ENCODE measurements at places on chromosomes 12 and 14.

GRCh38 chr12:89347325-89347829, 4.9 kb downstream of the DUSP6 start:
- DNase-seq = no peak

DNA sequence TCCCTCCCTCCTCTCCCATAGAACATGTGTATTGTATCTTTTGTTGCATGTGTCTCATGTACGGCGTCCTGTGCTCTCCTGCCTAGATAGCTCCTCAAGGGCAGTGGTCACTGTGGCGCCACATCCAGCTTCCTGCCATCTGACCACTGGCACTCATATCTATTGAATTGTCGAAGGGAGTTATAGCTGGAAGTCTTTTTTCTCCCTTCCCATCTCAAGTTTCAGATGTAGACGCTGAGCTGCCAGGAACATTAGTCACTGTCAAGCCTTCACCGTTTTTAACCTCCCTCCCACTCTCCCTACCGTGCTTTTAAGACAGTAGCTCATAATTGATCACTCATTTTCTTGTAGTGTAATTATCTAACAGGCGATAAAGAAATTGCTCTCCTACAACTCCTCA, 33.0 kb downstream of the MTHFD1 start:
- DNase-seq = no peak

DNA sequence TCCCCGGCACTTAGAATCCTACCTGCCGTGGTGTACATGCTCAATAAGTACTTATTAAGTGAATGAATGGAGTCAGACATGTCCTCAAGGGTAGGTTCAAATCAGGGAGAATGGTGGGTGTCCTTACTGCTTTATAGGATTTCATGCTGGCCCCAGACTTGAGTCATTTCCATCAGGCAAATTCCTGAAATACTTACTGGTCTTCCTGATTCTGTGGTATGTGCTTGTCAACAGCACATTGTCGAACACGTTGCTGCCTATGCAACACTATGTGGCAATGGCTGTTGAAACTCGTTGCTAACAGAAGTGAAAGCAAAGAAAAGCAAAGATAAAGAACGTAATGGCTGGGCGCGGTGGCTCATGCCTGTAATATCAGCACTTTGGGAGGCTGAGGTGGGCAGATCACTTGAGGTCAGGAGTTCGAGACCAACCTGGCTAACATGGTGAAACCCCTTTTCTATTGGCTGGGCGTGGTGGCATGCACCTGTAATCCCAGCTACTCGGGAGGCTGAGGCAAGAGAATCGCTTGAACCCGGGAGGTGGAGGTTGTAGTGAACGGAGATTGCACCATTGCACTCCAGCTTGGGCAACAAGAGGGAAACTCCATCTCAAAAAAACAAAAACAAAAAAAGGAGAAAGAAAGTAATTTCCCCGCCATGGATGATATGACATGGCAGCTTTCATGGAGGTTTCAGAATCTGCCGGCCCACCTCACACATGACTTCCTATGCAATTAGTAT, 214.9 kb downstream of the ZFP36L1 start:
- no peak for DNase-seq

DNA sequence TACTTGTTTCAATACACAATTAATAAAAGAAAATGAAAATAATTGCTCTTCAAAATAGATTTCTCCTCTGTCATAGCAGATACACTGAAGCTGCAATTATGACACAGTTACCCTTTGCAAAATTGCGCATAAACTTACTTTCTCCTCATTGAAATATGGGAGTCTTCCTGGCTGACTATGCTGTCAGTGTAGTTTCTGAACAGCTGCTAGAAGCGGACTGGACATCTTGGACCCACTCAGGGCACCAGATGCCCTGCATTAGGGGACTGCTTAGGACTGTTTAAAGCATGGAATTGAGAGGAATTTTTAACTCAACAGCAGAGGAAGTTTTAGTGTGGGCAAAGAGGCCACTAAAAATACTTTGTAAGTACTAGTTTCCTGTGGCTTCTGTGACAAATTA, 454.9 kb downstream of the ATP23 start:
- DNase-seq = no peak

DNA sequence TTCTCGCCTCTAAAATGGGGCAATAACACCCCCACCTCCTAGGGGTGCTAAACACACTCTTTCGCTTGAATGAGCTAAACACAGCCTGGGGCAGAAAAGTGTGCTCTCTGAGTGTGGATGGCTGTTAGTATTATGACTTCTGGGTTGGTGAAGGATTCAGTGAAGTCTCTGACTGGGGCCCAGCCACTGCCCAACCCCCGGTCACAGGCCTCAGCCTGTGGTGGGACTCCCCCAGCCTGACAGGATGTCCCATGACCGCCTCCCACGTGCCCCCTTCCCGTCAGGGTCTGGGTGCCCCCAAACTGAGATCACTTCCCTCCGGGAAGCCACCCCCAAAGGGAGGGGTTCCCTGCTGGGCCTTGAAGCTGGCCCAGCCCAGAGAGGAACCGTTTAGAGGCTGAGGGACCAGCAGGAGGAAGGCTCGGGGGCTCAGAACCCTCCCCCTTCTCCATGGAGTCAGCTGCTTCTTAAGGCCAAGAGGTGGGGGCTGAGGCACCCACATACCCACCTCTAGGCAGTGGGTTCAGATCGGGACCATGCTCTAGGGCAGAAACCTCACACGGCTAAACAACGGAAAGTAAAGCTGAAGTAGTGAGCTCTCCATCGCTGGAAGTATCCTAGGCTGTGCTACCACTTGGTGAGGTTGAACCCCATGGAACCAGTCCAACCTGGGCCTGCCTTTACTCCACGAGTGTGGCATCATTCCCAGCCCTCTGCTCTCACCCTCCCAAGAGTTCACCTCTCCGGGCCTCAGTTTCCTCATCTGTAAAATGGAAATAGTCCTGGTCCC, 13.8 kb downstream of the DTX1 start:
- DNase-seq = peak; percentile 83

- no peak for DNase-seq
Observed at GRCh38 chr12:2550561-2551411, 244.0 kb upstream of the FKBP4 start.

GRCh38 chr14:100421756-100422470, 98.8 kb downstream of the SLC25A47 start:
- DNase-seq = no peak

DNA sequence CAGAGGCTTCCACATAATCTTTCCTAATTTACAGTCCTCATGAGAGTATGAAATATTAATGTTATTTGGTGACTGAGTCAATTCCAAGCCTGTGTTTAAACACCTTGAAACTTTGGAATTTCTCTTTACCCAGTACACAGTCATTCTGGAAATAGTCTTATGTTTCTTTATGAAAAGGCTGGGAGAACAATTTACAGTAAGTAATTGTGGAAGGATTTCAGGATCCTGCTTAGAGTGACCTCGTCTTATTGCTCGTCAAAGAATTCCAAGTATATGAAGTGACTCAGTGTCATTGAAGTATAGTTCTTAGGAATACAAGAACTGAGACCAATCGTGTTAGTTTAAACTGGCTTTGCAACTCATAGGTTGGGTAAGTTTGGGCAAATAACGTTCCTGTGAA, 634.2 kb downstream of the SLC16A7 start:
- DNase-seq = no peak

- no peak for DNase-seq
Observed at GRCh38 chr14:99592394-99592793, 11.6 kb downstream of the CCDC85C start.

DNA sequence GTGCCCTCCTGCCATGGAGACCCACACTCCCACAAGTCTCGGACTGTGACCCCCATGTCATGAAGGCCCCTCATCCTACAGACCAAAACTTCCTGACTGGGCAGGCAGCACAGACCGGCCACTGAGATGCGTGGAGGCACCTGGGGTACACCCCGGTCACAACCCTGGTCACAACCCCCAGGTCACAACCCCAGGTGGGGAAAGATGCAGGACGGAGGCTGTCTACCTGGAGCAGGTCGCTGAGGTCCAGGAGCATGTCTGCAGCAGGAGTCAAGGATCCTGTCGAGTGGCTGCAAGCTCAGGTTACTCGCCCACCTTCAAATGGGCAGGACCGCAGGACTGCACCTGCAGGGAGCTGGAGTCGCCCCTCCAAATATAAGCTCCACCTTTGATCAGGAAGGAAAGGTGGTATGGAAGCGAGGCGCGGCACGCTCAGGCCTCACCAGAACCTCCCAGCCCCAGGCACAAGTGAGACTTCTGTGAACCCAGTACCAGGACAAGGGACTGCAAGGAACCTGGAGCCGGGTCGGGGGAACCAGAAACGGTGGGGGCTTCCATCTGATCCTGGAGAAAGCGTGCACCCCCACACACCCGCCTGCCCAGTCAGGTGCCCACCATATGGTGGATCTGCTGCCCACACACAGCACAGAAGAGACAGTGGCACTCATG, 8.1 kb downstream of the BTBD6 start:
- no peak for DNase-seq

GRCh38 chr14:22320362-22320750, 268.7 kb downstream of the DAD1 start:
- no peak for DNase-seq

DNA sequence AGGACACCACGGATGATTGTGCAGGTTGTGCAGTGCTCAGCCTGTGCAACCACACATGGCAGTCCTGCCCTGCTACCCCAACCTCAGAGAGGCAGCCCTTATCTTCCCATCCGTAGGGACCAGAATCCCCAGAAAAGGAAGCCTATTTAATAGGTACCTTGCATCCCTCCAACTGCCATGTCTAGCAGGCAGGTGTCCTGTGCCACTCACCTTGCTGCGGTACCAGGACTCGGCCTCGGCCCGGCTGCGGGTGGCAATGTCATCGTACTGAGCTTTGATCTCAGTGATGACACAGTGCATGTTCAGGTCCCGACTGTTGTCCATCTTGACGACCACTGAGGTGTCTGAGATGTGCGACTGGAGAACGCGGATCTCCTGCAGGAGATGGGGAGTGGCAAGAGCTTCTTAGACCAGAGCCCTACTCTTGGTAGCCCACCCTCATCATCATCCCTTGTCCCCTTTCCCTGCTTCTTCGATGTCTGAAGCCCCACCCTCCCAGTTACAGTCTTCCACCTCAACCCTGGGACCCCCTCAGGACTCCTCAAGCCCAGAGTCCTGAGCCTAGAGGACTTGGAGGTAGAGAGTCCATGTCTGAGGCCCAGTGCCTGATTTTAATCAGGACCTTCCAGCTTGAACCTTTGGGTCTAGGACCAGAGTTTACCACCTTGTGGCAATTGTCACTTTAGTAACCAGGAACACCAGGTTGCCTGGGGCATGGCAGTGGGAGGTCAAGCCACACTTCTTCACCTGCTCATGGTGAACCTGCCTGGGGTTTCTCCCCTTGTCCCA, 20.5 kb downstream of the KRT7 start:
- DNase-seq = no peak

- no peak for DNase-seq
Observed at GRCh38 chr12:6966351-6966750, 4.1 kb downstream of the PHB2 start.

DNA sequence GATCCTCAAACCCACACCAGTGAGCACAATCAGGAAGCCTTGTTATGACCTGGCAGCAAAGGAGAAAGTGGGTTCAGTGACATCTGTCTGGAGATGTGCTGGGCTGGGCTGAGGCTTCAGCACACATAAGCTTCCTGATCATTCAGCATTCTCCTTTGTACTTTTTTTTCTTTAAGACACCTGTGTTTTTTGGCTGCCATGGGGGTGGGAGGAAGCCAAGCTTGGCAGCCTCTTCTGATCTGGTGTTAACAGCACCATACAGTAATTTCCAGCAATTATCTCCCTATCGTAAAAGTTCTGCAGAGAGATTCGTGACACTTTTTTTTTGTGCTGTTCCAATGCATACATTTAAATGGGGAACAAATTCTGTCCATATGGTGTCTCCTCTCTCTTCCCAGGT, 38.9 kb upstream of the RASSF3 start:
- DNase-seq = no peak

- no peak for DNase-seq
Observed at GRCh38 chr14:96238676-96239265, 17.2 kb upstream of the BDKRB1 start.

GRCh38 chr14:89331398-89331797, 85.6 kb downstream of the FOXN3 start:
- DNase-seq = no peak

GRCh38 chr12:109449845-109450532, 27.1 kb downstream of the KCTD10 start:
- DNase-seq = no peak

GRCh38 chr12:41462312-41462711, 274.2 kb downstream of the PDZRN4 start:
- DNase-seq = no peak

DNA sequence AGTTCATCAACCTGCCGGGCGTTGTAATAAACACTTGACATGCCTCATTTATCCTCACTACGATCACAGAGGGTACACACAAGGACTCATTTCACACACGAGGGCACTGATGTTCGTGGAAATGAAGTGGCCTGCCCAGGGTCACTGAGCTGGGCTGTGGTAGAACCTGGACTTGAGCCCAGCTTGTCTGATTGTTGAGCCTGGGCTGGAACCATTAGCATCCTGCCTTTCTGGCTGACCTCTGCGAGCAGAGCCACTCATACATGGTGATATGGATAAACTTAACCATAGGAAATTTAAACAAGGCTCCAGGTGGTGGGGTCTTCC, 16.6 kb upstream of the JDP2 start:
- DNase-seq = no peak

DNA sequence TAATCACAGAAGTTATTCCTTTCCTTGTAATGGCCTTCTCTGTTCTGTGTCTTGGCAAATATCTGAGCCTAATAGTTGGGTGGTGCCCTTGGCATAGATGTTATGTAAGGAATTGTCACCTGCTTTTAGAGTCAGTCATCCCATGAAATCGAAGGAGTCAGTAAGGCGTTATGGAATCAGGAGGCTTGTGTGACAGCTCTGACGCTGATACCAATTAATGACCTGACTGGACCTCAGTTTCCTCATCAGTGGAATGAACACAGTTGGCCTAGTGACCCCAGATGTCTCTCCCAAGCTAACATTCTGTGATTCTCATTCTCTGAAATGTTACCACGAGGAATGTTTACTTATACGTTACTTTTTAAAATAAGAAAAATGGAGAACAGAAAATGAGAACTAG, 32.1 kb downstream of the TXNRD1 start:
- no peak for DNase-seq

- no peak for DNase-seq
Observed at GRCh38 chr12:130520784-130521183, 183.1 kb downstream of the PIWIL1 start.

All from activated CD4-positive, alpha-beta T cell treated with anti-CD3 and anti-CD28 coated beads for 36 hours (primary cell).